ENCODE measurements at places on chromosomes 5 and 9. TPM values are rescaled to one million over a fixed set of nuclear protein-coding genes. Genes with fewer than 3 reads are reported as not detected.

Gene SLC46A2
- 4.2 TPM for total RNA-seq

Gene RNF180
- 22.9 TPM for total RNA-seq

Gene UNC13B
- total RNA-seq = 49.5 TPM

Gene GABBR2
- 12.2 TPM for total RNA-seq

Gene SPATA31E1
- not detected for total RNA-seq

Gene SLCO6A1
- total RNA-seq = not detected

Gene PCDHGB6
- 8.2 TPM for total RNA-seq

Gene MPDZ
- total RNA-seq = 27.6 TPM

Gene GGTA1
- total RNA-seq = 2.0 TPM

Gene PCDHGB3
- 3.2 TPM for total RNA-seq

Gene GLDC
- 117 TPM for total RNA-seq

Gene GRM6
- not detected for total RNA-seq

Gene EXOC3
- 63.3 TPM for total RNA-seq

Gene HMMR
- total RNA-seq = 0.31 TPM

Gene POLR3G
- 2.1 TPM for total RNA-seq

Gene RBM27
- total RNA-seq = 26.4 TPM

Gene ISL1
- total RNA-seq = 0.49 TPM

Gene SLC12A7
- 77.0 TPM for total RNA-seq

Gene WDR38
- total RNA-seq = not detected

Gene FOXD4L6
- not detected for total RNA-seq

Data from ureter (tissue), 1 donor.